ENCODE measurements at places on chromosomes 7 and 10. TPM values are rescaled to one million over a fixed set of nuclear protein-coding genes. Genes with fewer than 3 reads are reported as not detected.

Gene AHR
- polyA plus RNA-seq, result 8.7 TPM

Gene PLA2G12B
- not detected for polyA plus RNA-seq

Gene CYP2C19
- polyA plus RNA-seq, result 0.31 TPM

Gene OR2A12
- not detected for polyA plus RNA-seq

Gene NKX1-2
- polyA plus RNA-seq, result 0.10 TPM

Measured in stomach (tissue), 19 donors.